CD4-positive, alpha-beta T cell treated with Interleukin-12 subunit alpha and Interleukin-12 subunit beta, for 1 hour (primary cell): ENCODE measurements at places on chromosomes 11 and 22.

DNA sequence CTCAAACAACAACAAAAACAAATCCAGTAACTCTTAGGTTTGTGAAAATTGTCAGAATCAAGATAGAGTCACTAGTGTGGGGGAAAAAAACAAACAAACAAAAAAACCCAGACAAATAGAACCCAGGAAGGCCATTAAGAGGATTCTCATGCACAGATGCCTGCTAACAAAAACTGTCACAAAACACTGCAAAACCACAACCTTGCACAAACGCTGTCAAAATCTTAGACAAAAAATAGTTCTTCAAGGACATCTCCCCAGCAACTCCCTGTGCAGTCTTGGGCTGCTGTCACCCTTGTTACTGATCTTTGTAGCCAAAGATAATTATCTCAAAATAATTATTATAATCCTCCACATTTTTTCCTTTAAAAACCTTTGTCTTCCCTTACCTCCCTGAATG lies 4.6 kb upstream of the ZBED5 start:
- no peak for DNase-seq

DNA sequence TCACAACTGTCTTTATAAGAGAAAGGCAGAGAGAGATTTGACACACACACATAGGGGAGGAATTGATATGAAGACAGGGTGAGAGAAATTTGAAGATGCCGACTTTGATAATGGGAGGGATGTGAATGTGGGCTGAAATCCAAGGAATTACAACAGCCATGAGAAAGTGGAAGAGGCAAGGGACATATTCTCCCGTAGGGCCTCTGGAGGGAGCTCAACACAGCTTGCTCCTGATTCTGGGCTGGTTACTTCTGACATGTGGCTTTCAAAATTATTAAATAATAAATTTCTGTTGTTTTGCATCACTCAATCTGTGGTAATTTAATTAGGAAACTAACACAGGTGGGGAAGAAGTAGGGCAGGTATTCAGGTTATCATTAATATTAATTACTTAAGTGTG lies 282.9 kb downstream of the LUZP2 start:
- no peak for DNase-seq

DNA sequence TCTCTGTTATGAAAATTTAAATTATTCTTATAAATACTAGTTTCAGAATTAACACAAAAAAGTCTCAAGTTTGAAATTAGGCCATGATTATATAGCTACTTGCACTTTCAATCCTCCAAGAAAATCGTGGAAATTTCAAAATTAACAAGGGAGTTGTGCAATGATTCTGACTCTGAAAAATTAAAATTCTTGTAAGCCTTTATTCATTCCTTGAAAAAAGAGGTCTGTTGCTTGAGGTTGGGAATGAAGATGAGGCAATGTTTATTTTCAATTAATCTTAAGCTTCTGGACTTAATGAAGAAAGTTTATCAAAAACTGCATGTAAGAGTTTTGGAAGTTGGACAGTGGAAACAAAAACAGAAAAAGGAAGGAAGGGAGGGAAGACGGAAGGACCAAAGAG lies 128.2 kb upstream of the FIBIN start:
- DNase-seq = no peak

- DNase-seq = no peak
These were observed 53.9 kb downstream of the SMIM38 start for GRCh38 chr11:69209421-69210309.

- no peak for DNase-seq
These were observed 512 bp downstream of the TOLLIP start for GRCh38 chr11:1308743-1309497.

GRCh38 chr11:66970807-66971442 lies 4.2 kb upstream of the C11orf86 start:
- peak; percentile 4 for DNase-seq
